M059J (cell line): ENCODE measurements at places on chromosomes 5 and 9. TPM values are rescaled to one million over a fixed set of nuclear protein-coding genes. Genes with fewer than 3 reads are reported as not detected.

MARCOL gene
- total RNA-seq: not detected in 2 replicates

FGF18 gene
- not detected in 2 replicates for total RNA-seq

CYSRT1 gene
- 0.44 and 1.0 TPM in 2 replicates for total RNA-seq

SPATA31A3 gene
- total RNA-seq: not detected in 2 replicates

SPINK7 gene
- not detected in 2 replicates for total RNA-seq

SNX24 gene
- 27.2 and 58.8 TPM in 2 replicates for total RNA-seq
